ENCODE measurements at places on chromosomes 3 and 15.

GRCh38 chr3:115537669-115538068, 85.6 kb upstream of the GAP43 start:
- DNase-seq, result no peak

- DNase-seq, result peak; percentile 64
Observed at GRCh38 chr15:84749111-84749991, 959 bp downstream of the ZNF592 start.

DNA sequence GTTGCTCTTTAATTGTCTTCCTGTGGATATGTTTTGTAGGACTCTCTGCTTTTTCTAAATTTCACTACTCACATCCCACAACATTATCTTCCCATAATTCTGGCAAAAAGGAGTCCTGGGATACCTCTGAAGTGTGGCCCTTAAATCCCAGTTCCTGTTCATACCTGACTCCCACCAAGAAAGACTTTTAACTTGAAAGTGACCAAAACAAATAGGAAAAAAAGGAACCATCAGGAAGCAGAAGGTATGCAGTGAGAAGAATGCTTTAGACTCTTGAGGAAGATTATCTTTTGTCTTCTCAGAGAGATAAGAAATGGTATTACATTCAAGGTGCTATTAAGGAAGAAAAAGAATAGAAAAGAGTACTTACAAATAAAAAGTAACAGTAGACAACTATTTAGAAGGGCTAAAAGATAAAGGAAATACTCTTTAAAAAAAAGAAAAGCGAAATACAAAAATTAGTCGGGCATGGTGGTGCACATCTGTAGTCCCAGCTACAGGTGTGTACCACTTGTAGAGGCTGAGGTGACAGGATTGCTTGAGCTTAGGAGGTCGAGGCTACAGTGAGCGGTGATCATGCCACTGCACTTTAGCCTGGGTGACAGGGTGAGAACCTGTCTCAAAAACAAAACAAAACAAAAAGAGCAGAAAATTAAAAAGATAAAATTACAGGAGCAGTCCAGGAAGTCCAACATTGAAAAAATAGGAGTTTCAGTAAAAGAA, 46.8 kb downstream of the PXK start:
- DNase-seq, result no peak

DNA sequence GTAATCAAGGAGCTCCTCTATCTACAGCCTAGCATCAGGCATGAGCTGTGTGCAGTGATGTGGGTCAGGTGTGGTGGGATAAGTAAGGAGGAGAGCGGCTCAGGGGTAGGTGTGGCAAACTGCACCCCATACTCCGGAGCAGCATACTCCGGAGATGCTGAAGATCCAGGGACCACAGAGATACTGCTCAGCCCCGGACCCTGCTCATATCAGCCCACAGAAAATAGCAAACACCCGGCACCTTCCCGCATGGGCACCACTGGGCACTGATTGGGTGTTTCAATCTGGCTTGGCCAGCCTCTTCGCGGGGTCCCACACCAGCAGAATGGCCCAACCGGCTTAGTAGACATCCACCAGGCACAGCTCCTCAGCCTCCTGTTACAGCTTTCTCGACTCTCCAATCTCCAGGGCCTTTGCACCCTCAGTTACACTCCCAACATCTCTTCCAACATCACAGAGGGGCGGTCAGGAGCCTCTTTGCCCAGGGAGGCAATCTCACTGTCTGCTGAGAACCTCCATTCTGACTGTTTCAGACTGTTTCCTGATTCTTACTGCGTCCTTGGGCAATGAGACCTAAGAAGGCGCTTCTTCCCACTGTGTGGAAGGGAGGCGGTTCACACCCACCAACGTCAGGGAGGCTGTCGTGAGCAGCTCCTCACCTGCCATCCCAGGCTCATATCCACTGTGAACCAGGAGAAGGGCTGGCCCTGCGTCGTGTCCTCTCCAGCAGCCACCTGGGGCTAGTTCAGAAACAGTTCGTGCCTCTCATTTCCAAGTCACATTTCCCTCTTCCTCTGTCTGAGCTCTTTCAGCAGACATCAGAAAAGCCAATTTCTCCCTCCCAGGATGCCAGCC, 59.8 kb downstream of the CAPN7 start:
- no peak for DNase-seq

DNA sequence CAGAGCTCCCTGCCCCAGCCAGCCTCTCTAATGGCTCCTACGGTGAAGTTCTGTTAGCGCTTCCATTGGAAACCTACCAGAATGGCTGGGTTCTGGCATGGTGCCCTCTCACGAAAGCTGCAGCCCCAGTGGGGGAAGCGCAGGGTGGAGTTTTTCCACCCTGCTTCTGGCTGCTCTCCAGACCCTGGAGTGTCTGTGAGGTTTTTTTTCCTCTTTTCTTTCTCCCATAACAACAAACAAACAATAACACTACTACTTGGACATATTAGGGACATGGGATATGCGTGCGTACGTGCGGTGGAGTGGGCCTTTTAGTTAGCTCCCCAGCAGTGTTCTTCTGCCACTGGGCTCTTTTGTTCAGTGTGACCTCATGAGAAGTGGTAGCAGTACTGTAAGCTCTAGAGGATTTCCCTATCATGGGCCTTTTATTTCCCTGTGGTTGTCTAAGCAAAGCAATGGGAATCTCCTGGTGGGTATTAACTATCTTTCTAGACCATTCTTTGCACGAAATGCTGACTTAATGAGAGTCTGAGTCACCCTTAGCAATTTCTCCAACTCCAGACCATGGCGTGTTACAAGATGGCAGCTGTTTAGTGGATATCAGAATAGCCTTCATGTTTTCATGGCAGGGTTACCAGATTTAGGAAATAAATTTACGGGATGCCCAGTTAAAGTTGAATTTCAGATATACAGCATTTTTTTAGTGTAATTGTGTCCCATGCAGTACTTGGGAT, 161.9 kb downstream of the FNDC3B start:
- DNase-seq, result no peak
